ENCODE measurements at places on chromosomes 1 and 21.

DNA sequence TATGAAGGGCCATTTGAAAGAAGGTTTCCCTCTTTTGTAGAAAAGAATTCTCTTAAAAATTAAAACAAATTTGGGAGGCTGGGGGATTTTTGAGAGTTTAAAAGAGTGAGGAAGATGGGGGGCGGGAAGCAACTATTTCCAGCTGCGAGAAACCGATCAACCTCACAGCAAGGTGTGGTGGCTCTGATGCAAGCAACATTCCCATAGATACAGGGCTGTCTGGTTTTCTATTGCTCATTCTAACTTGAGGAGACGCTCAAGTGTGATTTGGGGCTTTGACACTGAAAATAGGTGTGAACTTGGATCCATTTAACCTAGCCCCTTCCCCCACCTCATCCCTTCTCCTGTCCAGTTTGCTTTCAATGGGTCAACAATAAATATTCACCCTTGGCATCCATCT is 7.2 kb downstream of the RUNX1 start:
- no peak for DNase-seq

GRCh38 chr1:219507437-219507836 is 105.5 kb downstream of the ZC3H11B start:
- no peak for DNase-seq

- peak; percentile 18 for DNase-seq
Observed at GRCh38 chr1:55893155-55893554, 678.0 kb upstream of the USP24 start.

GRCh38 chr1:223143537-223144248 is 645 bp upstream of the TLR5 start:
- DNase-seq: no peak

GRCh38 chr1:30533141-30533540 is 190.2 kb downstream of the MATN1 start:
- DNase-seq: no peak

DNA sequence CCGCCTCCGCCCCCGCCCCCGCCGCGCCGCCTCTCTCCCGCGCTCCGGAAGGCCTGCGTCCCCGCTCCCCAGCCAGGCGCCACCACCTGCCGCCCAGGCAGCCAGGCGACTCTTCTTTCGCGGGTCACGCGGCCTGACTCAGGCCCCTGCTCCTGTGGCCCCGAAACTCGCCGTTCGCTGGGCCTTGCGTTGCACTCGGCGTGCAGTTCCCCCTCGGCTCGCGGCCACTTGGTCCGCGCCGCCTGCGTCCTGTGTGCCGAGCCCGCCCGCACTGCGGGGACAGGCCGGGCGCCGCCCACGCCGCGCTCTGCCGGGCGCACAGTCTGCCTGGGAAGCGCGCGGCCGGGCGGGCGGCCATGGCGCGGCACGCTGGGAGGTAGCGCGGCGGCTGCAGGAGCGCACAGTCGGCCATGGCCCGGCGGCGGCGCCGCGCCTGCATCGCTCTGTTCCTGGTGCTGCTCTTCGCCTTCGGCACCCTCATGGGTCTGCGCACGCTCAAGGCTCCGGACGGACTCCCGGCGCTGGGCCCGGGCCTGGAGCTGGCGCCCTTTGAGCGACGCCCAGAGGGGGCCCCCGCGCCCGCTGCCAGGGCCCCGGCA is at the start of gene MANEAL:
Gene MANEAL (plus strand): TSS at position 75 of the 599 bp plus-strand sequence. CDS start 336 bp downstream, at position 411.
- peak; percentile 4 for DNase-seq

DNA sequence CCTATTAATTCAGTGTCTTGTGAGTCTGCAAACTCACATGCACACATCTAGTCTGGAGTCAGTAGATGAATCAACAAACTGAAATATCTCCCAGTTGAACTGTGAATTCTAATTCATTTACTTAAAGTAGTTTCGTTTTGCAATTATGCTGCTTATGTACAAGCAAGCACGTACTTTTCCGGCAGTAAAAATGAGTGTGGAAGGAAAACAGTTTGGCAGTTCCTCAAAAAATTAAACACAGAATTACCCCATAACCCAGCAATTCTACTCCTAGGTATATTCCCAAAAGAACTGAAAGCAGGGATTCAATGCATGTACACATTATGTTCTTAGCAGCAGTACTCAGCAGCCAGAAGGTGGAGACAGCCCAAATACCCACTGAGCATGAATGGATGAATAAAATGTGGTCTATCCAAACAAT is 49.3 kb downstream of the GNB1 start:
- DNase-seq: no peak

DNA sequence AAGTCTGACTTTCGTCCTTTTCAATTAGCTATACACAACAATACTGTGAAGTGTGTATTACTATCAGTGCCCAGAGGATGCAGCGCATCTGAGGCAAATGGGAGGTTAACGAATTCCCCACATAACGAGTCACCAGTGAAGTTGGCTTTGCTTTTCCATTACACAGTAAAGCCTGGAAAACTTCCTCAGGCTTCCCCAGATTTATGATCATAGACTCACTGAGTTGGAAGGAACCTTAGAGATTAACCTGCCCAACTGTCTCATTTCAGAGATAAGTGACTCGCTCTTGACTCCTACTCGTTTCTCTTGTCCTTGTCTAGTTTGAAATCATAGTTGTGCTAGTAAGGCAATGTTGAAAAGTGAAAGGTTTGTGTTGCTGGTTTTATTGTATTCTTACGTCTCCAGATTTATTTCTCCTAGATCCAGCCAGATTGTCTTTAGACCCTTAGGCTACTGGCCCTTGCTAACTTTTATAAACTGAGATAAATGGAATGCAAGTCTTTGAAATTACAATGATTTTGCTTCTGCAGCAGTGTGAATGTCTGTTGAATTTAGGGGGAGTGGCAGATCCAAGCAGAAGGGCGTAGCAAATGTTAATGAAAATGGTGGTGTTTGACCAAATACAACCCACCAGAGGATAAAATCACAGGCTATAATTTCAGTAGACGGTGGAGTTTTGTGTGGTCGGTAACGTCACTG is 17.3 kb downstream of the S1PR1 start:
- DNase-seq: no peak

GRCh38 chr1:62918700-62919099 is 134.8 kb downstream of the ATG4C start:
- DNase-seq: no peak

GRCh38 chr1:174605198-174605597 is 157.4 kb downstream of the GPR52 start:
- DNase-seq: no peak

GRCh38 chr21:15749861-15750159 is 20.0 kb downstream of the USP25 start:
- DNase-seq: no peak

DNA sequence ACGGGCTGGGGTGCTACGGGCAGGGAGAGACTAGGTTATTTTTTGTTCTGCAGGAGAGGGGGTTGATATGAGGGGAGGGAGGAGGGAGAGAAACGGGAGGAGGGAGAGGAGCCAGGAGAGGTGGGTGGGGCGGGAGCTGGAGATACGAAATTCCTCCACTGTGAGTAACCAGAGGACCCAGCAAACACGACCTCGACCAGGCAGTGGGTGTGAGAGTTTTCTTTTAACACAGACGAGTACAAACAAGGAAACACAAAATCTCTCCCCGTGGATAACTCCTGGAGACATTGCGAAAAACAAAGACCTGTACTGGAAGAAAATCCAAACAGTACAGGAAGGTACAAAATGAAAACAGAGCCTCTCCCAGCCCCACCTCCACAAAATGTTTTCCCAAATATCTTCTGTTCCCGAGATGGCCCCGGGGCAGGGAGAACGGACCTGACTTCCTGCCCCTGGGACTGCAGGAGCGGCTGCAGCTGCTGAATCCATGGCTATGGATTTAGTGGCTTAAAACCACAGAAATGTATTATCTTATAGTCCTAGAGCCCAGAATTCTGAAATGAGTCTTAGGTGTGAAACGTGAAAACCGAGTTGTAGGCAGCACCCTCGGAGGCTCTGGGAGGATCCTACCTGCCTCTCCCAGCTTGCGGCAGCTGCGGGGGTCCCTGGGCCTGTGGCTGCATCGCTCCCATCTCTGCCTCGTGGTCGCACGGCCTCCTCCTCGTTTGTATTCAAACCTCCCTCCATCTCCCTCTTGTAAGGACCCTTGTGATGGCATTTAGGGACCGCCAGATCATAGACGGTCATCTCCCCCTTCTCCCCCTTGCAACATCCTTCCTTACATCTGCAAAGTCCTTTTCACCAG is 82.2 kb downstream of the RIPK4 start:
- DNase-seq: peak; percentile 11

- DNase-seq: no peak
Observed at GRCh38 chr1:12127206-12127810, 39.5 kb upstream of the TNFRSF1B start.

DNA sequence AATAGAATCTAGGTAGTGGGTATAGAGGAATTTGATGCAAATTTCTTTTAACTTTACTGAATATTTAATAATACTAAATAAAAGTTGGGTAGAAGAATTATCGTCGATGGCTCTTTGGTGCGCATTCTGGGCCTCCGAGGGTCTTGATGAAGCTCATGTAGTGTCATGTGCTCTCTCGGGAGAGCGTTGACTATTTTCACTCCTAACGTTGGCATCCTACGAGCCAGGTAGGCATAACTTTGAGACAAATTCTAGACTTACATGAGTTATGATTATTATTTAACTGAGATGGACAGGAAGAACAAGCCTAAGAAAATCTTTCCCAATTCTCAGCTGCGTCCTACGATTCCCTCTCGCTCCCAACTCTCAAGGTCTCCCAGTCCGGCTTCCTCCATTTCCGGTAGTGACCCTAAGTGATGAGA is 550 bp upstream of the PCAT6 start:
- DNase-seq: no peak

GRCh38 chr1:9823943-9824701 is at the start of gene CLSTN1:
Gene CLSTN1 (minus strand): TSS chr1:9823965. CDS start chr1:9823733, 232 bp downstream.
- DNase-seq: peak; percentile 68

- DNase-seq: no peak
Observed at GRCh38 chr1:58190267-58190988, 356.1 kb downstream of the OMA1 start.

GRCh38 chr1:109350655-109351054 is 43.8 kb upstream of the MYBPHL start:
- DNase-seq: no peak

DNA sequence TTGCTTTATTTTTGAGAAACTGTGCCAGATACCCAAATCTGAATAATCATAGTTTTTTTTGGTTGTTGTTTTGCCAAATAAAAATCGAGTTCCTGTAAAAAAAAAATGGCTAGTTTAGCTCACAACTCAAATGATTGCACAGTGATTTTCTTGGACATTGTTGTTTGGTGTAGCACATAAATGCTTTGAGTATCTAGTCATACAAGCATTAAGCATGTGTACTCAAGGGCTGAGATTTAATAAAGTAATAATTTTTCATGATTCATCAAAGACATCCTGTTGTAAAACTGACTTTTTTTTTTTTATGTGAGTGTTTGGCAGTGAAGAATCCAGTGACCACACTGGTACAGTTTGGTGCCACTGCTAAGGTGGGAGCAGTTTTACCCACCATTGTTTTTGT is 18.8 kb downstream of the ITSN1 start:
- DNase-seq: no peak

DNA sequence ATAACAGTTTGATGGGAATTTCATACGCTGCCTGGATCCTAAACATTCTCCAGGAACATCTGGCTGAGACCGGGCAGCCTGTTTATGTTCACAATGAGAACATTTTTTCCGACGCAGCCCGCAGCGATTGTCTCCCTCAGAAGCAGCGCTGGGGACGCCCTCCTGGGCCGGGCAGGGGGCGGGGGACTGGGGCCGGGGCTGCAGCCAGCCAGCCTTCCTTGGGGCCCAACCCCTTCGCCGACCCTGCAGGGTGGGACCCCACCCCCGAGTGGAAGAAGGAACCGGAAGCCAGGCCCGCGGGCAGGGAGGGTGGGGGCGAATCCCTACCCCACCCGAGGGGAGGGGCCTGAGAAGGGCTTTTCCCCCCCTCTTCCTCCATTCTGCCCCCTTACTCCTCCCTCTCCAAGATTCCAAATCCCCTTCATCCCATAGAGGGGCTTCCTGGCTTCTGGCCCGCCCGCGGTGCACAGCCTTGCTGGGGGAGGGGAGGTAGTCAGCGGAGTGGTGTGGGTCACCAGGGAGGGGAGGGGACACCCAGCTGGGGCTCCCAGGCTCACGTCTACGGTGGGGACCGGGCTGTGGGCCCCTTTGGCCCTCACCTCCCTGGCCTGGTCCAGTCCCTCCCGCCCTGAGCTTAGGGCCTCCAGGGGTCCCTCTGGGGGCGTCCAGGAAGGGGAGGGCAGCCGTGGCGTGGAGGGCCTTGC is 60.6 kb downstream of the WNT9A start:
- no peak for DNase-seq

- DNase-seq: no peak
Observed at GRCh38 chr1:24463776-24464735, 38.6 kb upstream of the RCAN3 start.

DNA sequence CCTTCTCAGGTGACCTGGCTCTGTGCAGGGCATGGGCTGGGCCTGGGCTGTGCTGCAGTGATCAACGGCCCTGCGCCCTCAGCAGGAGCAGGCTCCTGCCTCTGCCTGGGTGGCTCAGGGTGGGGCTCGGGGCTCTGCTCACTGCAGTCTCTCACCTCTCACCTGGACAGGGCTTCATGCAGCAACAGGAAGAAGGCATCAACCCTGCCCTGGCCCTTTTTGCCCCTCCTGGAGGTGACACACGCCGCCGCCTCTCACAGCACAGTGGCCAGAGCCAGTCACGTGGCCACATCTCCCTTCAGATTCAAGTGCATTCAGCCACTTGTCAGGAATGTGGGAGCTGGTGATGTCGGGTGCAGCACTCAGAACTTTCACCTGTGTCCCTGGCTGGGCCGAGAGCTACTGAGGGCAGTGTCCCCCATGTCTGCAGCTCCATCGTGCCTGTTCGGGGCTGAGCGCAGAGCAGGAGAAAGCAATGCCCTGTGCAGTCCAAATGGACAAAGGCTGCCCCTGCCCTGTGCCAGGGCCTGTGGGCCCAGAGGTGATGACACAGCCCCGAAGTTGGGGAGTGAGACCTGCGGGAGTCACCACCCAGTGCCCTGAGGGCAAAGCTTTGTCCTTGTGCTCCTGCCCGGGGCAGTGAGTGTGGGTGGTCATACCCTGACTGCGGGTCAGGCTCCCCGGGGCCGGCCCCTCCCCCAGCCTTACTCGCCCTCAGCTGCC is 314.0 kb downstream of the PTPRU start:
- DNase-seq: no peak

GRCh38 chr21:44497703-44498126 is 42.3 kb downstream of the KRTAP10-1 start:
- no peak for DNase-seq

- no peak for DNase-seq
Observed at GRCh38 chr1:90919900-90920299, 101.9 kb downstream of the ZNF644 start.

DNA sequence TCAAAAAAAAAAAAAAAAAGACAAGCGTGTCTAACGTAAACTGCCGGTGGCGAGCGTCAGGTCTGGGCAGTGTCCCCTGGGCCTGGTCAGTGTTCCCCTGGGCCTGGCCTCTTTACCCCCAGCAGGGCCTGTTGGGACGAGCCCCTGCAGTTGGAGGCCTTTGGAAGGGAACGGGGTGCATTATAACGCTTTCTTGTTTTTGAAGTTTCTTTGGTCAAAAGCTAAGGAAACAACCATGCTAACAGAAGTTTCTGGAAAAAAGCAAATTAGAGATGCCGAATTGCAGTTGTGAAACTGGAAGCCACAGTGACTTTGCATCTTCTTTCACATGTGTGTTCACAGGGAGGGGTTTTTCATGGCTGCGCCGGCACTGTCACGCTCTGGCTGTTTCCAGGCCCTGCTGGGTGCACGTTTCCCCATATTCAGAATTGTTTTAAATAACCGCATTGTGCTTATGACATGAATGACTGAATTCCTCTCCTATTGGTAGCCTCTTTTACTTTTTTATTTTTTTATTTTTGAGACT is 16.0 kb downstream of the RRP1 start:
- no peak for DNase-seq

Data from foreskin melanocyte (primary cell).